ENCODE measurements at places on chromosomes 5 and 9. TPM values are rescaled to one million over a fixed set of nuclear protein-coding genes. Genes with fewer than 3 reads are reported as not detected.

DNA sequence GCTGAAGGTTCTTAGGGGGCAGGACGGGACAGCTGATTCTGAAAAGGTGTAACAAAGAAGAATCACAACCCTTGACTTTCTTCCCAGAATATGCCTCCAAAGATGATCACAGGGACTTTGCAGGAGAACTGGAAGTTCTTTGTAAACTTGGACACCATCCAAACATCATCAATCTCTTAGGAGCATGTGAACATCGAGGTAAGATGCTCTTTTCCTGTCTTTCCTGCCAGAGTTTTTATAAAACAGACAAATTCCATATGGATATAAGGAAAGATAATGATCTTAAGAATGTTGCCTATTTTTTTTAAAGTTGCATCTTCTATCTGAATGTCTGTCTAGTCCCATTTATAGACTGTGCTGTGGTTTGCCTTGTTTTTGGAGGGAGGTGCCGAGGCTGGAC lies 87.9 kb downstream of the EQTN start:
- no peak for DNase-seq

DNA sequence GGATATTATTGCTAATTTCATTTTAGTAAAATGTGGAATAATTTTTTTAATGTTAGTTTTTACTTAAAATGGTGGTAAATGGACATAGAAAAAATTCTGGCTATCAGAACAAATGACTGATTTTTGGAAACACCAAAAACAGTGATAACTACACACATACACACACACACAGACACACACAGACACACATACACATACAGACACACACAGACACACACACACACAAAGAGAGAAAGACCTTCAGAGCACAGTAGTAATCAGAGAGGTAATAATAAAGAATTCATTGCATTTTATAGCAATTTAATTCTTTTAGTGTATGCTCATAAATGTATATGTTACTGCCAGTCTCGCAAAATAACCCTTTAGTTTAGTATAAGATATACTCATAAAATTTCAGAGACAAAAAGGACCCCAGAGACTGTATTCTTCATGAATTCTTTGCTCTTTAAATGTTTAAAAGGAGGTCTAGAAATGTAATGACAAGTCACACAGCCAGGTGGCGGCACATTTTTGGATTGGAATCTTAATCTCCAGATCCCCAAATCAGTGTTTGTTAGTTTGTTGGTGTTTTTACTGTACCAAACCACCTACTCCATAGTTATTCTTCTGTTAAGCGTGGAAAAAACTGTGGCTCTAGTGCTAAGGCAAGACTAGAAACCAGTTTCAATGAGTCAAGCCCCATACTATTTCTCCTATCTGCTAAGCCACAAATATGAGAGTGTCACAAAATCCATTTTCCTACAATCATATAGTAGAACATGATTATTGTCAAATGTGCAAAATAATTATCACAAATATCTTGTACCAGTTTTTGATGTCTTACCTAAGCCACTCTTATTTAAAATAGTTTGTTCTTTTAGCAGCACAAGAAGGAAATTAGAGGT lies 109.9 kb downstream of the EDIL3 start:
- peak; percentile 42 for DNase-seq

- DNase-seq, result no peak
Observed at GRCh38 chr9:72431036-72431435, 66.0 kb upstream of the ZFAND5 start.

Gene COL15A1
- polyA plus RNA-seq, result 21.6 TPM
